Stimulated activated CD4-positive, alpha-beta T cell treated with anti-CD3 and anti-CD28 coated beads, Interleukin-15, amount 100 ng/mL, for 1 hour (primary cell): ENCODE measurements at places on chromosomes 2 and 18.

GRCh38 chr2:22557406-22557805, 827.6 kb upstream of the KLHL29 start:
- DNase-seq = no peak

- no peak for DNase-seq
These were observed 242.1 kb upstream of the RGPD4 start for GRCh38 chr2:107584577-107584976.

- DNase-seq = no peak
These were observed 1452.6 kb upstream of the ACVR2A start for GRCh38 chr2:146392186-146392585.

- no peak for DNase-seq
These were observed 187.1 kb downstream of the TCF4 start for GRCh38 chr18:55400590-55401541.

- DNase-seq = no peak
These were observed 3.2 kb downstream of the KIF1A start for GRCh38 chr2:240816584-240817495.

DNA sequence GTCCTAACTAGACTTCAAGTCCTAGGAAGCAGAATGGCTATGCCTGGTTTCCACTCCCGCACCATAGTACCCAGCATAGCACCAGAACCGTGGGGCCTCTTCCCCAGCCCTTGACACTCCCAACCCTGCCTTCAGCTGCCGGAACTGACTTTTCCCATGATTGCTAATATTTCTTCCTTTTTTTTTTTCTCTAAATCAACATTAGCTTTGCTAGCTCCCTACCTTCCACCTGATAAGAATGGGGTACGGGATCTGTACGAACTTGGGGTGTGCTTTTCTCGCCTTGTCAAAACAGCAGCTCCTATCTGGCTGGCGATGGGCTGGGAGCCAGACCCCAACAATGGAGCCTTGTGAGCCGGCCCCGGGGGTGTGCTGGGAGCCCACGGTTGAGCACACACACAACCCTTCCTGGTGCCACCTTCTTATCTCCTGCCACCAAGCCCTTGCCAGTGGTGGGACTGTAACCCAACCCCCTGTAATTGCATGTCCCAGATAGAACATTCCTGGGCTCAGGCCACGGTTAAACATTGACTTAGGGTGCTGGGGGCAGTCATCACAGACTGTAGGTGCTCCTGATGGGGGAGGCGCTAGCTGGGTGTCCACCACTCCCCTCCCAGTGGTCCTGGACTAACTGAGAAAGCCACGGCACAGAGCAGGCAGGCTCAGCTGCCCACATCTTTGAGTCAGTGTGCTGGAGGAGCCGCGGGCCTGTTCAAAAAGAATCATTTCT, 213.0 kb upstream of the HAAO start:
- DNase-seq = no peak

GRCh38 chr2:115573756-115574155, 1131.3 kb downstream of the DPP10 start:
- no peak for DNase-seq

DNA sequence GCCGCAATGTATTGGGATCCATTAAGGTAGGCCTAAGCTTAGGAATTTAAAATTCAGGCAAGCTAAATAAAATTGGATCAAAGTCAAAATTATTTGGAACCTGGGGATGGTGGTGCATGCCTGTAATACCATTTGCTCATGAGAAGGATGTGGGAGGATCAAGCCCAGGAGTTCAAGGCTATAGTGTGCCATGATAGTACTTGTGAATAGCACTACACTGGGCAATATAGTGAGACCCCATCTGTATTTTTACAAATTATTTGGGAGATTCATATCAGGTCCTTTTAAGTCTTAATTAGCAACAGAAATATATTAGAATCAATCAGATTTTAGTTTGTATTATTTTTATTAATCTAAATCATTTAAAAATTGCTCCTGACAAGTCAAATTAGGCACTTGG, 39.8 kb upstream of the TLK1 start:
- no peak for DNase-seq

- no peak for DNase-seq
These were observed 40.4 kb upstream of the NETO1 start for GRCh38 chr18:72908181-72908580.

- DNase-seq = no peak
These were observed 35.9 kb downstream of the ARHGAP25 start for GRCh38 chr2:68770271-68771111.

DNA sequence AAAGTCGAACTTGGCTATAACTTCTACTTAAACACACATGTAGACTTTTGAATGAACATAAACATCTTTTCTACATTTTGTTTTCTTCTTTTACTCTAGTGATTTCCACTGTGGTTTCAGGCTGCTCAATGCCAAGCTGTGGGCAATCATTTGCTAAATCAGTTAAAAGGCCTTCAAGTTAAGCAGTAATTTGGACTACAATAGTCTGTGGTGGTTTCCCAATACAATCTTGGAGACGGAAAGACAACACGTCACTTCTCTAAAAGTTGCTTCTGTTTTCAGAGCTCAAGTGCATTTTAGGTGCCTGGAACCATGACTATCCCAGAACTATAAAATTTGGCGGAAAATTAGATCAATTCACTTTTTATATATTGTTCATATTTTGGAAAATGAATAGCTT, 69.4 kb downstream of the TXNL1 start:
- DNase-seq = no peak

GRCh38 chr2:212367431-212367830, 171.2 kb downstream of the ERBB4 start:
- no peak for DNase-seq

DNA sequence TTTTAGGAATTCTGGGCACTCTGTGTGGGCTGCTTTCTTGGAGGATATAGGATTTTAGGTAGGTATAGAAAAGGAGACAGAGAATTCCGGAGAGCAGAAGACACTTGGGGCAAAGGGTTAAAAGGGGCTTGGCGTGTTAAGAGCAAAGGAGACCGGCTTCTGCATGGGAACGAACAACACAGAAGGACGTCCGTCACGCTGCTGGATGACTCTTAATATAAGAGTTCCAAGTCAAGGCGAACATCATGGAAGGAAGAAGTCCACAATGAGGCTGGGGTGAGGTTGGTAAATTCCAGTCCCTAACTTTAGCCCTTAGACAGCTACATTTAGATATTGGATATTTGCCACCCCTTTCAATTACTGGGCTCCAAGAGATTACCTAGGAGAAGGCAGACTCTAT, 15.9 kb upstream of the SLC20A1 start:
- no peak for DNase-seq

DNA sequence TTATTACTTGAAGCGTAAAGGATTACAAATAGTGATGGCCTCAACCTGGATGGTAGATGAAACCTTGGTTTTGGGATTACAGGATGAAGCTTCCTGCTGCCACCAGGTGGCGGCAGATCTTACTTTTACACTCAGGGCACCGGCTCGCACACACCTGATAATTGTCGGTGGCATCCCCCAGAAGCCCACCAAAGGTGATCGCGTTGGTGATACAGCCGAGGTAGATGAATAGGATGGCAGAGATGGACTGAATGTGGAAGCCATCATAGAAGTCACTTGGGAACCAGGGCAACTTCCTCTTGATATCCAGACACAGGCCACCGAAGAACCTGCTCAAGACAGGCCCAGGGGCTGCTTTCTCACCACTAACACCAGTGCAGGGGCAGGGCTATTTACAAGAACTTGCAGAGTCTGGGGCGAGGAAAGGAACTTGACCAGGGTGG, 51.8 kb downstream of the MTHFD2 start:
- DNase-seq = peak; percentile 10

DNA sequence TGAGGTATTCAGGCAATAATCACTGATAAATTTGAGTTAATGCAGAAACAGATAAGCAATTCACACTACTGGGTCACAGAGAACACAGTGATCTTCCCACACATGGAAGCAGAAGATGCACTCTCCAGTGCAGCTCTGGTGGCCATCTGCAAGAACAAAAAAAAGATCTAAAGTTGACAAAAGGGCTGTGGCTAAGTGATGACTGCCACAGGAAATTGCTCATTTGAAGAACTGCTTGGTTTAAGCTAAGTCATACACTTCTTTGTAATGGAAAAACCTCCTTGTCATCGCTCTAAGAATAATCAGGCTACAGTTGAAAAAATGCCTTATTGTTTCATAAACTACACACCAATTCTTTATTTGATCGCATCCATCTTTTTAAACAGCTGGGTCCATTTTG, 115.1 kb downstream of the DTNB start:
- DNase-seq = no peak
